Memory B cell (primary cell): ENCODE measurements at places on chromosomes 6 and 20.

DNA sequence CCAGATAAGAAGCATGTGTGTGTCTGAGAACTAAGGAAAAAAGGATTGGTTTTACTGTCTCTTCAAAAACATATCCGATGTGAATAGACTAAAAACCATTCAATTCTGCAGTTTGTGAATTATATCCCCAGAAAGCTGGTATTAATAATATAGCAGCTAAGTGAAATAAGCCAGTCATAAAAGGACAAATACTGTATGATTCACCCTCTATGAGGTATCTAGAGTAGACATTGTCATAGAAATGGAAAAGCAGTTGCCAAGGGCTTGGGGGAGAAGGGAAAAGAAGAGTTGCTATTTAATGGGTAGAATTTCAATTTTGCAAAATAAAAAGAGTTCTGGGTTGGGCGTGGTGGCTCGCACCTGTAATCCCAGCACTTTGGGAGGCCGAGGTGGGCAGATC lies 137.5 kb downstream of the ATXN1 start:
- peak overlapping the region; percentile 51 for H3K27ac ChIP-seq
- H3K4me1 ChIP-seq: peaks cover 11% of the 10 kb centered on the region
- H3K36me3 ChIP-seq: peaks cover 4% of the 10 kb centered on the region
- H3K4me3 ChIP-seq: no peak overlapping the region
- no peak for DNase-seq

DNA sequence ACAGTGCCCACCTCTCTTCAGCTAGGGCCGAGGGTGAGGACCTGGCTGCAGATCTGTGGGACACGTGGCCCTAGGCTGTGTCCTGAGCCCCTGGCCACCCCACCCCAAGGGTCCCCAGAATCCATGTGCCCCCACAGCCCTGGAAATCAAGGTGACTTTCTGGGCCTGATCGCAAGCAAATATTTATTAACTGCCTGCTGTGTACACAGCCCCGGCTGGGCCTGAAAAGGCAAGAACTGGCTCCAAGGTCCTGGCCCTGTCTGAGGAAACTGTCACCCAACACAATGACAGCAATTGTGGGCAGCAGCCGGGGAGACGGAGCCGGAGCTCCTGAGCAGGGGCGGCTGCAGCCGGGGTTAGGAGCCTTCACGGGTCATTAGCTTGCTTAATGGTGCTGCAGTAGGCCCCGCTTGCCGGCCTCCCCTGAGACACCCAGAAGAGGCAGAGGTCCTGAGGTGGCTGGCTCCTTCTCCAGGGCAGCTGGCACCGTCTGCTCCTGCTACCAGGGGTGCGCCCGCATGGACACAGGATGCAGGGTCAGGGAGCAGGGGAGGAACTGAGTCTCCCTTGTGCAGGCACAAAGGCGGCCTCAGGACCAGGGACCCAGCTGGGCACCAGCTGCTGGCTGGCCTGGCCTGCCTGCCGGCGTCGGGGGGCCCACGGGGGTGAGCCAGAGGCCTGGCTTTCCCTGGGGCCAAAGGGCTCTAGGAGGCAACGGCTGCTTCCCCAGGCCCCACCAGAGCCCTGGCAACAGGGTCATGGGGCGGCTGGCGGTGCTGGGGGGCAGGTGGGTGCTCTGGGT lies 24.1 kb downstream of the NPEPL1 start:
- peaks cover 4% of the 10 kb centered on the region for H3K4me1 ChIP-seq
- no peaks in the 10 kb centered on the region for H3K36me3 ChIP-seq
- peak; percentile 8 for DNase-seq
- no peak overlapping the region for H3K27ac ChIP-seq
- H3K4me3 ChIP-seq: no peak overlapping the region

DNA sequence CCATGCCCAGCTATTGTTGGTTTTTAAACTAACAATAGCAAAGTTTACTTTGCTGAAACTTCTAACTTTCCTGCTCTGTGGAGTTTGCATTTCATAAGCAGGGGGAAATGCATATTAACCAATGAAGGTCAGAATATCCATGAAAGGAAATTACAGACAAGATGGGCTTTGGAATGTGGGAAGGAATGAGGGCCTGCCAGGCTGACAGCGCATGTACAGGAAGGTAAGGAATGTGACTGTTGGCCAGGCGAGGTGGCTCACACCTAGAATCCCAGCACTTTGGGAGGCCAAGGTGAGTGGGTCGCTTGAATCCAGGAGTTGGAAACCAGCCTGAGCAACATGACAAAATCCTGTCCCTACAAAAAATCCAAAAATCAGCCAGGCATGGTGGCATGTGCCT lies 49.6 kb downstream of the CDK5RAP1 start:
- H3K27me3 ChIP-seq: no peaks in the 10 kb centered on the region
- no peaks in the 10 kb centered on the region for H3K4me1 ChIP-seq
- DNase-seq: no peak
- no peak overlapping the region for H3K4me3 ChIP-seq

DNA sequence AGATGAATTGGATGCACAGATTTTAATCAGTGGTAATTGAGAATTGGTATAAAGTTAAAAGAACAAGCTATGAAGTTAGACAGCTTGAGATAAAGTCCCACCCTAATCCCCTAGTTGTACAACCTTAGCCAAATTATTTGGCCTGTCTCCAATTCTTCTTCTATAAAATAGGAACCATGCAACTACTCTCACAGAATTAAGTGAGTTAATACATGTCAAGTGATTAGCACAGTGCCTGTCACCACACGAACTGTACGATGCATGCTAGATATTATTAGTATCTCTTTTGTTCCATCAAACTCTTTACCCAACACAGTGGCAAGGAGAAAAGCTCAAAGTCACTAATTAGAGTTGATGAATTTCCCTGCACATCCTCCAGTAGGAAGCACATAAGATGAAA lies 44.7 kb downstream of the MBOAT1 start:
- no peak overlapping the region for H3K27ac ChIP-seq
- H3K4me3 ChIP-seq: no peak overlapping the region
- H3K27me3 ChIP-seq: peaks cover 4% of the 10 kb centered on the region
